ENCODE measurements at places on chromosomes 12 and 14.

- DNase-seq, result no peak
Measured at GRCh38 chr12:40827683-40828592, 135.7 kb downstream of the CNTN1 start.

DNA sequence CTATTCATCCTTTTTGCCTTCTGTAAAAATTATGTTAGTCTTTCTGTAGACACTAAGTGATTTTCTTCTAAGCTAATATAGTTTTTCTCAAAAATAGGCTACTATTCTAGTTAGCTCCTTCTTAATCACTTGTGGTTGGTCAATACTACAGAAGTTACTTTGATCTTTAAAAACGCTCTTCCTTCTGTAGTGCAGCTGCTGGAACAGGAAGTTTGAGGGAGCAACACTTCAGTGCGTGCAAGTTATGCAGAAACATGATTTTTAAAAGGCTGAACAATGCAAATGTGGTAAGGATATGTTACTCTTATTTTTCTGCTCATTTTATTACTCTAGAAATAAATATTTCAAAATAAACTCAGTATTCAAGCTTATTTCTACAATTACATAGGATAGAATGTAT is 11.1 kb upstream of the RERGL start:
- DNase-seq, result no peak

GRCh38 chr12:124774054-124774461 is 89.6 kb downstream of the SCARB1 start:
- no peak for DNase-seq

DNA sequence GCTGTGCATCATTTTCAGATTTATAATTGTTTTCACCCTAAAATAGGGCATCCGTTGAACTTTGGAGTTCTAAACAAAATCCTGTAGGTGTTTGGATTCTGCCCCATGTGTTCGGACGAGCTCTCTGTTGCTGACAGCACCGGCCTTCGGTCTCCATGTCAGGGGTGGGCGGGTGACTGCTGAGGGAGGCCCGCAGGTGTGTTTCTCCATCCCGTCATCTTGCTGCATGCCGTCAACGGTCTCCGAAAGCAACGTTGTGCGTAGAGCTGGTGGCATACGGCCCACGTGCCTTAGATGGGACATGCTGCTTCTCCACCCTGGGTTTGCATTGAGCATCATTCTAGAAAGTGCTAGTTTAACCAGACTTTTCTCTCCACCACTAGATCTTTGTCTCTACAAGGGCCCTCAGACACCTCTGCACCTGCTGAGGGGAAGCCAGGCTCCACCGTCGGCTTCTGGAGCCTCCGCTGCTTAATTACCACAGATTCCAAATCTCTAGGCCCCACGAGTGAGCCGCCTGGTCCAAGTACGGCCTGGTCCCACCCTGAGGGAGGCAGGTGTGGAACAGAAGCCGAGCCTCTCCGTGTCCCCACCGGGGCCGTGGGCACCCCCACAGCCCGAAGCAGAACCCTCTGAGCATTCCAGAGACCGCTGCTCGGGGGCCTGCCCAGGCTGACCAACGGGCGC is 15.7 kb upstream of the AMN start:
- DNase-seq, result no peak

DNA sequence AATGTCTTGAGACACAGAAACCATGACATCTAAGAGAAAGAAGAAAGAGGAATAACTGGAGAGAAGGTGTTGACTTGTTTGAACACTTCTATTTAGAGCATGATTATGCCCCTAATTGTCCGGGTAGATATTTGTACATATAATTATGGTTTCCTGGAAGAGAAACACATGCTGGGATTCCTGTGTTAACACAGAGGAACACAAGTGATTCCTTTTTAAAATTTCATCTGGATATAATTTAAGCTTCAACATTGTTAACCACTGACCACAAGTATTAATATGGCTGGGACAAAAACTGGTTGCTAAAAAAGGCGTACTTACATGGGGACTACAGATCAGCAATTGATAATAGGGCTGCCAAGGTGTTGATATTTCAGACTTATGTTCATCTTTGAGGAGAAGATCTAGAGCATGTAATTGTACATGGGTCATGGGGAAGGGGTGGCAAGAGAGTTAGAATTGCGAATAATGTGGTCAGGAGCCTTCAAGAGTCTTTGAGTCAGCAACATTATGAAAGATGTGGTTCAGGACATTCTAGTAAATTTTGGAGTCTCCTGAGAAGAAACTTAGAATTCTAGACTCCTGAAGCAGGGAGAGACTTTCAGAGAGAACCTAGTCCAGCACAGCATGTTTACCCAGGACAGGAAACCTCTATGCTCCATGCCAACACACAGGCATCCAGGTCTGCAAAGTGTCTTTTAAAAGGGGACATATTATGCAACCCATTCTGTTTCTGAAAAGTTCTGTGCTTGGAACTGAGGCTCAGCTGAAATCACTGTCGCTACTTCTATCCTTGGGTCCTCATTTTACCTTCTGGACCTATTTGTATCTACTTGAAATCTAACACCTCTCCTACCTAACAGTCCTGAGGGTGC is 56.5 kb downstream of the SLC38A1 start:
- DNase-seq, result no peak

GRCh38 chr12:120259418-120260202 is 5.9 kb downstream of the PXN start:
- no peak for DNase-seq

- no peak for DNase-seq
Measured at GRCh38 chr12:4242595-4242994, 31.0 kb upstream of the CCND2 start.

DNA sequence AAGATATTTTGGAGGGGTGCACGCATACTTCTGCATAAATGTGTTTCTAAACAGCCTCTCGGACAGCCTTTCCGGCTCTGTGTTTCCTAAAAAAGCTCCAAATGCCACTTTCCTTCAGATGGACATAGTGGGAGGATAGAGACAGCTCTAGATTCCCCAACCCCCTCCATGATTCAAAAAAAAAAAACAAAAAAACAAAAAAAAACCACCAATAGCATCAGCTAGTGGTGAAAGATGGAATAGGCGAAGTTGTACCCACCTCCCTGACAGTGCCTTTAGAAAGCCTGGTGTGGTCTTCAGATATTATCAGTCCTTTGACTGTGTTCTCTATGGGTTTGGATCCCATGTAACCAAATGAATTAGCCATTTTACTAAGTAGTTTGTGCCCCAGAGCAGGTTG is 94.1 kb downstream of the PHETA1 start:
- no peak for DNase-seq

- no peak for DNase-seq
Measured at GRCh38 chr14:22737052-22737451, 29.4 kb upstream of the OXA1L start.

GRCh38 chr14:92121670-92122350 is at the start of the genes CPSF2 and NDUFB1:
Gene CPSF2 (plus strand): TSS chr14:92121969. CDS start chr14:92130985, 9,016 bp downstream.
Gene NDUFB1 (minus strand): TSS chr14:92121706. CDS start chr14:92117637, 4,069 bp downstream.
- peak; percentile 17 for DNase-seq

DNA sequence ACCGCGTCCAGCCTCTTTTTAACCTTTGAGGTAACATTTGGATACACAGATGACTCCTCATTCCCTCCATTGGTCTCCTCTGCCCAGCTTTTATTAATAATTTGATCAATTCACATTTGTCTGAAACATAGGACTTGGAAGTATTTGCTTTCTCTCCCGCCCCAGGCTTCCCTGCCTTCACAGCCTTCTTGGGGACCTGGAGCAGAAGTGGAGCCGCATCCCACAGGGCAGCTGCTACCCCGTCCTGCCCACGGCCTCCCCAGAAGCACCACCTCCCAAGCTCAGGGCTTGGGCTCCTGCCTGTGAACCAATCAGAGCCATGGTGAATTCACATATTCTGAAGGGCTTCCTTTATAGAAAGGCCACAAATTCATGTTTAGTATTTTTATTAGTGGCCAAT is 97.6 kb downstream of the PIWIL1 start:
- DNase-seq, result no peak

DNA sequence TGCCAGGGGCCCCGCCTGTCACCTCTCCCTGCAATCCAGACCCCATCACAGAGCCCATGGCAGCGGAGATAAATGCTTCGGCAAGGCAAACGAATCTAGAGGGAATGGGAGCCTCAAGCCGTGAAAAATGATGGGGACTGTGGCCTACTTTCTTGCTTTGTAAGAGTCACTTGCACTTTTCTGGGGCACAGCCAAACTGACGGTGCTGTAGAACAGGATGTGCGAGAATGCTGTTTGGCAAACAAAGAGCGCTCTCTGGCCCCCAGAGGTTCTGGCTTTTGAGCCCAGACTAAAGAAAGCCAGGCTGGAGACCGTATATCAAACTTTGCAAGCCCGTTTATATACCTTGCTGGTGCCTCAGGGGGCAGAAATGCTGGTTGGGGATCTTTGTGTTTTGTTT is 108.7 kb downstream of the CACNA1C start:
- no peak for DNase-seq

- no peak for DNase-seq
Measured at GRCh38 chr12:116458492-116458891, 100.7 kb upstream of the MAP1LC3B2 start.

GRCh38 chr12:24960222-24960855 is 11.4 kb upstream of the BCAT1 start:
- DNase-seq, result no peak

- DNase-seq, result no peak
Measured at GRCh38 chr12:66287275-66287674, 15.0 kb upstream of the HELB start.

DNA sequence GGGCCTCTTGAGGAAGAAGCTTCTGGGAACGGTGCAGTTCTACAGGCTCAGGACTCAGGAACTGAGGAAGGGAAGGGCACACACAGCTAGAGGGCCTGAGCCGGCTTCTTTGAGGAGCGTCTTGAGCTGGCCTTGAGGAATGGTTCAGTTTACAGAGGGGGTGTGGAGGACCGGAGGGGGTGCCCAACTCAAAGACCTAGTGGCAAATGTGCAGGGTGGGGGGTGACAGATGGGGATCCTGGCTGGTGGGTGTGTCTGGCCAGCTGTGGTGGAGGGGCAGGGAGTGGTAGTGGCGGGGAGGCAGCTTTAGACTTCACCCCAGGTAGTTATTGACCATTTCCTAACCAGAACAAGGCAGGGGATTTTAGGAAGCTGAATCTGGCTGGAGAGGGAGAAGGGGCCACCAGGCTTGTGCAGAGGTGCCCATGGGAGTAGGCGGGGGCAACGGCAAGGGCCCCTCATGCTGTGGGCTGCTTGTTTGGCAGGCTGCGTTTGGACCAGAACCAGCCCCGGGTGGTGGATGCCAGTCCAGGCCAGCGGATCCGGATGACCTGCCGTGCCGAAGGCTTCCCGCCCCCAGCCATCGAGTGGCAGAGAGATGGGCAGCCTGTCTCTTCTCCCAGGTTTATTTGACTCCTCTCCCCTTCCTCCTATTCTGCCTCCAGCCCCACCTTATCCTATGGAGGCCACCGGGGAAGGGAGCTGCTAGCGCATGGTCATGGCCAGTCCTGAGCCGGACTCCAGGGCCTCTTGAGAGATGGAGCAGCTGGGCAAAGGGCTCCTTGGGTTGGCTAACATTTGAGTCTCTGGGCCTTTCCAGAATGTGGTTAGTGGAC is 27.8 kb downstream of the PAPLN start:
- no peak for DNase-seq

- no peak for DNase-seq
Measured at GRCh38 chr12:49201595-49202295, 12.9 kb upstream of the TUBA1A start.

- DNase-seq, result no peak
Measured at GRCh38 chr12:113655479-113655878, 183.8 kb upstream of the LHX5 start.

DNA sequence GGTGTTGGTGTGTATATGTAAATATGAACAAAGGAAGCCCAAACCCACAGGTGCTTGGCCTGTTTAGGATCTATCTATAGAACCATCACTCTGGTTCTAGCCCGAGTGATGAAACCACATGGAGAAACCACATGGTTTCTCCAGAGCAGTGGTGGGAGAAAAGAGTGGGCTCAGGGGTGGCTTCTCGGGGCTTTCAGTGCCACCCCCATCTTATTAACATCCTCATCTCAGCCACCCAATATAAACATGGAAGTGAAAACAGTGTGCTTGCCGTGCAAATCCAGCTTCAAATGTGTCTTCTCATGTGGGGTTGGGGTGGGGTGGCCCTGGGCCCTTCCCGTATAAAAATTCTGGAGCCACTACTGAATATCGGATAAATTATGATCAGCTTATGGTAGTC is 109.0 kb downstream of the STAB2 start:
- DNase-seq, result no peak

GRCh38 chr12:65685514-65685913 is 138.8 kb upstream of the HMGA2 start:
- no peak for DNase-seq

- DNase-seq, result no peak
Measured at GRCh38 chr14:62691647-62692489, 353.4 kb downstream of the KCNH5 start.

GRCh38 chr12:127660961-127661360 is 606.0 kb upstream of the TMEM132C start:
- DNase-seq, result peak; percentile 36

GRCh38 chr12:30019366-30020140 is 235.8 kb upstream of the TMTC1 start:
- DNase-seq, result no peak

- no peak for DNase-seq
Measured at GRCh38 chr14:52868911-52869618, 77.7 kb upstream of the GNPNAT1 start.

DNA sequence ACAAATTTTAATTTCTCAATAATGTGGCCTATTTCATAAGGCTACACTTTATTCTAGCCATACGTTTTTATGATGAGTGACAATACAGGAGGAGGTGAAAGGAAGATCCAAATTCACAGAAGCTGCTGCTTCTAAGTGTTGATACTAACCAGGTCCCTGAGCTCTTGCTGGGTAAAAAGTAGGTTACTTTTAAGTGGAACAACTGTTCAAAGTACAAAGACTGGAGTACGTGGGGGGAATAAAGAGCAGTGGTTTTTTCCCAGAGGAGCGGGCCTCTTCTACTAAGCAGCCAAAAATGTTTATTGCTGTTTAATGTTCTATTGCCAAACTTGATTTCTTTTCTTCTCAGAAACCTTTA is 301.8 kb downstream of the AEBP2 start:
- no peak for DNase-seq

DNA sequence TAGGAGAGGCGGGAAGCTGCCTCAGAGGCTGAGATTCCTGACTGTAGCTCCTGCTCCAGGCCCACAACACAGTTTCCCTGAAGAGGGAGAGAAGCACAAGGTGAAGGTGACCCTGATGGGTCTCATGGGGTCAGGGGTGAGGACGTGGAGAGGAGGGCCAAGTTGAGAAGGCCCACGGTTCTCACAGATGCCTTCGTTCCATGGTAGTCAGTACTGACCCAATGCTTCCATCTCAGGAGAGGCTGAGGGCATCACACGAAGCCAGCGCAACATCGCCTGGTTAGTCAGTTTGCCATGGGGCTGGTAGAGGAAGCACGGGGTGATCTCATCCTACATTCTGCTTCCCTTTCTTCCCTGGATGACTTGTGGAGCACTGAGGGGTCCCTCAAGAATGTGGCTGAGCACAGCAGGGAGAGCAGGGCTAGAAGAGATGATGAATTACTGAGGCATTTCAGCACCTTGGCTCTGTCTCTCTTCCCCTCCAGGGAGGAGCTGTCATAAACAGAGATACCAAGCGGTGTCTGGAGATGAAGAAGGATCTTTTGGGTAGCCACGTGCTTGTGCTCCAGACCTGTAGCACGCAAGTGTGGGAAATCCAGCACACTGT is 51.9 kb downstream of the GALNT8 start:
- no peak for DNase-seq
